COR-L47 (cell line): ENCODE measurements at places on chromosomes 6 and 20.

GRCh38 chr6:130372786-130373185 lies 7.0 kb downstream of the TMEM200A start:
- no peak for DNase-seq

DNA sequence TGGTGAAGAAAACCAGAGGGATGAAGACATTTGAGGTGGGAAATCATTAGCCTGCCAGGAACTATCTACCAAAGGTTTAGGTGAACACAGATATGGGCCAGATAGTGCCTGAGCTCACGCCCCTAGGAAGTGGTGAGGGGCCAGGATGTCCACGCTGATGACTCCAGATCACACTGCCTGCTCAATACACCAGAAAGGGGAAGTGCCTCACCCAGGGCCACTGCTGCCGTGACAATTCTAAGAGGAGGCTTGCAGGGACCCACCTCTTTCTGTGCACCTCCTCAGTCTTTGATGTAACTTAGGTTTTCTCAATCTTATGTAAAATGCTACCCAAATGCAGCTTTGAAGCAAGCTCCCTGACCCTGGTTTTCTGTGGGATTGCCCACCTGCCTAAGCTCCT lies 5.4 kb upstream of the RAB44 start:
- DNase-seq: no peak

- no peak for DNase-seq
Measured at GRCh38 chr6:85798931-85799652, 156.4 kb upstream of the SYNCRIP start.

DNA sequence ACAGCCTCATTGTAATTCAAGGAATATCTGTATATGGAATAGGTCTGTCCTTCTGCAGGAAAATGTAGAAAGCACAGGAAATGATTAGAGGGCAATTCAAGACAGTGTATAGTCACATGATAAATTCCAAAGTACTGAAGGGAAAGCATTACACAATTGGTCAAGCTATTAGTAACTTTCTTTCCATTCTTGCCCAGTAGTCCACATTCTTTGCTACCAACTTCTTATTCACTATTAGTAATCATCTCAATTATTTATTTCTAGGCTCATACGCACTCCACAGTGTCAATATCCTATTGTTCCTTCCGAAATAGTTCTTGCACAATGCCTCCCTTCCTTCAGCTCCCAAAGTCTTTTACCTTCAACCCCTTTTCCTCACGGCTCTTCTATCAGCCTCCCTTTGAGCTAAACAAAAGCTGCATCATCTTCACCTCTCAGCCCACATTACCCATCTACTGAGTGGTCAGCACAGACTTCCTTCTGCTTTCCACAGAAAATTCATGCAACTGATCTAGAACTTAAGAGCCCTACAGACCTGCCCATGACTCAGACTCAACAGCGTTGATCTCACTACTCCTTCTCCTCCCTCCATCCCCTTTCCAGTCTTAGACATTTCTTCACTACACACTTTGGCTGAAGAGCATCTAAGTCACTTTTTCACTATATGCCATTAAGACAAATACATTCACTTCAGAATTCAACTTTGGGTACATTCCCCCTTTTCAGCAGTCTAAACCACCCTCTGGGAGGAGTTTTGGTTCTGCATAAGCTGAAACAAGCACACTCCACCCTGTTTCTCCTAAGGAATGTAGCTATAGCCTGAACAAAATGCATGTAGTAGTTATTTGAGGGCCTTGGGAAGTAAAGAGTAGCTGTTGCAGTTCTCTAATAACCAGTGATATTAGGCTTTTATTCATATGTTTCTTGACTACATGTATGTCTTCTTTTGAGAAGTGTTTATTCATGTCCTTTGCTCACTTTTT lies 157.9 kb downstream of the KIF16B start:
- DNase-seq: no peak

GRCh38 chr6:42530296-42530695 lies 33.5 kb upstream of the UBR2 start:
- no peak for DNase-seq

- DNase-seq: peak; percentile 19
Measured at GRCh38 chr6:44253307-44254101, 3.8 kb downstream of the SLC35B2 start.

DNA sequence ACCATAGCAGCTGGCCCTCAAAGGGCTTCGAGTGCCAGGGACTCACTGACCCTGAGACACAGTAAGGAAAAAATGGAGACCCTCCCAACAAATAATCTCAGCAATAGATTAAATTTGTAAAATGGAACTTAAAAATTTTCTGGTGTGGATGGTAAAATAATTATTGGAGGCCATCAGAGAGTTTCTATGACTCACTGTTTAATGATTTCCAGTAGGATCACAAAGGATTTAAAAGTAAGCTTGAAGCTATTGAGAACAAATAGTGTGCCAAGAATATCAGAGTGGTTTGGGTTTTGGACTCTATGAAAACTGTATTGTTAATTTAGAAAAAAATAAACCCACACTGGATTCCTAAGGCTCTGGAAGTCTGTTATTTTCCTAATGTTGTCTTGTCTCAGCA lies 115.2 kb upstream of the AKIRIN2 start:
- DNase-seq: no peak

DNA sequence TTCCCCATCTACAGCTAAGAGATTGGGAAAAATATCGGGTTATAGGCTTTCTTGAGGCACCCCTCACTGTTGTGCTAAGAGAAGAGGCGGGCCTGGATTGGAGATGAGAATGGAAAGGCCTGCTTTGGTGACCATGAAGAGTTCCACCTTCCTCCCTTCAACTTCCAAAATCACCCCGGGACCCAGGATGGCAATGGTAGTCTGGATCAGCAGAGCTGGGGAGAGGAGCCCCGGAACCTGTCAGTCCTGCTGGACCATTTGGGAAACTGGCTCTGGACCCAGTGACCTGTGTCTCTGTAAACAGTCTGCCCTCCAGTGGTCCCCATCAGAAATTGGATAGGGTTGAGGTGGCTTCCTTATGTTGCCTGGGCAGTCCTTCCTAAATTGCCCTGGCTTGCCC lies 1085.6 kb downstream of the KHDRBS2 start:
- no peak for DNase-seq

GRCh38 chr6:155708100-155708499 lies 252.5 kb upstream of the NOX3 start:
- DNase-seq: no peak

DNA sequence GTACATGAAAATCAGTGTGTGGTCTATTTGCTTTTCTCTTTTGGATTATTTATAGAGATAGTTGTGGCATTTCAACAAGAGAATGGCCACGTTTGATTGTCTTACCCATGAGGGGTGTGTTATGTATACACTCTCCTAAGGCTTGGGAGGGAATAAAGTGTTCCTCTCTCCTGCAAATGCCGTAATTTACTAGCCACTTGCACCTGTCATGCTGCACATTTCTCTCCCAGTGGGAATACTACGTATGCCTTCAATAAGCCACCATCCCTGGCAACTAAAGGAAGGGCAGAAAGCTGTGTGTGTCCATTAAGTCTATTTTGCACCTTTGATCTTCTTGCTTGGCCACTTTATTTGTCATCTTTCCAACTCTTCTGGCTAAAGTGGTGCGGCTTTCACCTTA lies 541.2 kb downstream of the QKI start:
- peak; percentile 9 for DNase-seq

- no peak for DNase-seq
Measured at GRCh38 chr20:36240076-36240475, 3.8 kb downstream of the AAR2 start.
